ENCODE measurements at places on chromosomes 1 and 21. TPM values are rescaled to one million over a fixed set of nuclear protein-coding genes. Genes with fewer than 3 reads are reported as not detected.

The HMCN1 gene
- total RNA-seq, result 0.13 TPM

DNA sequence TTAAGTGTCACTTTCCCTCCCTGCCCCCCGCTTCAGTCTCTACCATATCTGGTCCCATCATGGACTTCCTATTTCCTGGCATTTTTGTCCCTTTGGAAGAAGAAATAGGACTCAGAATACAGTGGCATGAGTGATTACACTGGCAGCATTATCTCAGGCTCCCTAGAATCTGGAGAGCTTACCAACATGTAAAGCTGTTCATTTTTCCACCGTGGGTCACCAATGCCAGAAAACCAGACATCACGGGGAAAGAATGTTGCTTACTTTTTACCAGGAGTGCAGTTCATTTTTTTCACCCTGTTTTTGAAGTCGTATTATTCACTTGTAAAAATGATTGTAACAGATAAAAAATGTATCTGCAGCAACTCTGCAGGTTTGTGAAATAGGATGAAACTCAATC, 44.8 kb downstream of the BACH1 start:
- peaks cover 38% of the 10 kb centered on the region for H3K36me3 ChIP-seq
- H3K4me1 ChIP-seq, result peaks cover 12% of the 10 kb centered on the region
- no peak for DNase-seq
- no peak overlapping the region for H3K27ac ChIP-seq
- no peaks in the 10 kb centered on the region for H3K27me3 ChIP-seq

DNA sequence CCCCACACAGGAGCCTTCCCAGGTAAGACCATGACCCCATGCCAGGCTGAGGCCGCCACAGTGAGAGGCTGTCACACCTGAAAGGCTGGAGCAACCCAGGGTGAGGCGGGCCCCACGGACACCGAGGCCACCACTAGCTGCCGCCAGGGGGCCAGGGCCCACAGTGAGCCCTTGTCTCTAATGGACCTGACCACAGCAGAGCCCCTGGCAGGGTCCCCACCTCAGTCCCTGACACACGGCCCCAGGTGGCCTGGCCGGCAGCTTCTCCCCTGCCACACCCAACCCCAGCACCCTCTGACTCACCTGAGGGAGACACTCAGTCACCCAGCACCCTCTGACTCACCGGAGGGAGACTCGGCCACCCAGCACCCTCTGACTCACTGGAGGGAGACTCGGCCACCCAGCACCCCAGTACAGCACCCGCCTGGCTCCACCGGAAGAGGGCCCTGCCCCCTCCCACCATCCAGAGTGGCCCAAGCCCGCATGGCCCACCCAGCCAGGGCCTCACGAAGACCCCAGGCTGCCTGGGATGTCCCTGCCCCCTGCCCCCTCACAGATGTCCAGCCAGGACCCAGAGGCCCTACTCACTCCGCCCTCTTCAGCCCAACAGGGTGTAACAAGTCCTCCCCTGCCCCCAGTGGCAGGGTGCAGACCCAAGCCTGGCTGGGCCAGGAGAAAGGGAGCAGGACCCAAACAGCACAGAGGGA, 4.4 kb downstream of the DVL1 start:
- peaks cover 88% of the 10 kb centered on the region for H3K4me1 ChIP-seq
- peaks cover 53% of the 10 kb centered on the region for H3K36me3 ChIP-seq
- H3K4me3 ChIP-seq, result no peak overlapping the region
- peak; percentile 61 for DNase-seq
- peak overlapping the region; percentile 46 for H3K27ac ChIP-seq

The OR2L8 gene
- total RNA-seq, result not detected

DNA sequence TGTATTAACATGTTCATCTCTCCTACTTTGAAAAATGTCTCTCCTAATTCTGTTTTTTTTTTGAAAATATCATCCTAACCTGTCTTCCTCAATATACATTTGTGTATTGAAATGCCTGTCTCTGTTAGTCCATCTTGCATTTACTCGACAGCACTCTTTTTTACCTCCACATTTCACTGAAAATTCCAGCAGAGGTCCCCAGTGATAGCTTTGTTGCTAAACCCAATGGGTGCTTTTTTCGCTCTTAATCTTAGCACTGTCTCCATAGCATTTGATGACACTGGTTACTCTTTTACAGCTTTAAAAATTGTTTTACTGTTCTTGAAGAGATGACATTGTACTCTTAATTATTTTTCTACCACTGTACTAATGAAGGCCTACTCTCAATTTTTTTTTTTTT, 10.8 kb downstream of the OSBPL9 start:
- no peak overlapping the region for H3K27ac ChIP-seq
- H3K4me3 ChIP-seq, result no peak overlapping the region
- DNase-seq, result peak; percentile 80
- H3K4me1 ChIP-seq, result peaks cover 35% of the 10 kb centered on the region
- H3K36me3 ChIP-seq, result no peaks in the 10 kb centered on the region

- H3K36me3 ChIP-seq, result no peaks in the 10 kb centered on the region
- peaks cover 24% of the 10 kb centered on the region for H3K27me3 ChIP-seq
- no peak overlapping the region for H3K27ac ChIP-seq
- no peak overlapping the region for H3K4me3 ChIP-seq
- peaks cover 13% of the 10 kb centered on the region for H3K4me1 ChIP-seq
These were observed 78.9 kb downstream of the CD247 start for GRCh38 chr1:167439301-167439988.

DNA sequence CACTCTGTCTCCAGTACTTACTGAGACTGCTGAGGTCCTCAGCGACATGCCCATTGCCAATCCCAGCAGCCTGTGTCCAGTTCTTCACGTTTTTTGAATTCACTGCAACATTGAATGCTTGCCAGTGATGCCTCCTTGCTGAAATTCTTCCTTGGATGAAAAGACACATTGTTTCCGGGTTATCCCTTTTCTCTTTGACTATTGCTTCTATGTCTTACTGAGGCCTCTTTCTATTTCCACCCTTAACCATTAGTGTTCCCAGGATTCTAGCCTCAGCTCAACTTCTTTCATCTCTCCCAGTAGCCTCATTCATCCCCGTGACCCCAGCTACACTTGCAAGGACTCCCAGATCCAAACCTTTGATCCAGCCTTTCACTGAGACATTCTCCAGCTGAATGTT, 46.5 kb upstream of the KIF26B start:
- H3K4me1 ChIP-seq, result no peaks in the 10 kb centered on the region
- no peak overlapping the region for H3K27ac ChIP-seq
- H3K27me3 ChIP-seq, result peaks cover 26% of the 10 kb centered on the region
- no peak overlapping the region for H3K4me3 ChIP-seq

GRCh38 chr1:2628933-2629626, 3.7 kb downstream of the MMEL1 start:
- H3K36me3 ChIP-seq, result no peaks in the 10 kb centered on the region
- no peak overlapping the region for H3K27ac ChIP-seq
- peaks cover 4% of the 10 kb centered on the region for H3K4me1 ChIP-seq
- no peak for DNase-seq
- H3K4me3 ChIP-seq, result no peak overlapping the region

The LCE1D gene
- not detected for total RNA-seq

GRCh38 chr1:39525366-39526165, 34.1 kb downstream of the BMP8A start:
- peaks cover 26% of the 10 kb centered on the region for H3K4me1 ChIP-seq
- H3K27me3 ChIP-seq, result no peaks in the 10 kb centered on the region
- H3K36me3 ChIP-seq, result no peaks in the 10 kb centered on the region
- no peak overlapping the region for H3K27ac ChIP-seq
- H3K4me3 ChIP-seq, result no peak overlapping the region
- DNase-seq, result peak; percentile 6

DNA sequence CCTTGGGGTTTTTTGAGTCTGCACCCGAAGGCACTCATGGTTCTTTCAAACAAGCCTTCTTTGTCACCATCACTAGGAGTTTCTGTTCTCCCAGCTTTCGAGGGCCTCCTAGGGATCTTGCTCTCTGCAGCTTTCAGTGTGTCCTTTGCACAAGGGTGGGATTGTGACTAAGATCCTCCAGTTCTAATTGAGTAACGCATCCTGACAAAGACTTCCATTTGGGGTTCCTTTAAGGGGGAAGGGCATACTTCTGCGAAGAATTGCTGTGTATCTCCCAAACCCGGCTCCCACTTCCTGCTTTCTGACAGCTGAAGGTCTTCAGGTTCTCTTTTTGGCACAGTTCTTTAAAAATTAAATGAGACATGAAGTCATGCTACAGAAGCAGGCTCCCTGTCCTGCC, 139.4 kb downstream of the EDEM3 start:
- no peak for DNase-seq
- H3K27ac ChIP-seq, result no peak overlapping the region
- H3K4me3 ChIP-seq, result no peak overlapping the region
- 0 out of 2 replicates have a peak, but pooled peaks cover 7% of the 10 kb centered on the region for H3K27me3 ChIP-seq
- H3K36me3 ChIP-seq, result no peaks in the 10 kb centered on the region
- no peaks in the 10 kb centered on the region for H3K4me1 ChIP-seq

GRCh38 chr1:40064797-40065499, 24.4 kb downstream of the CAP1 start:
- peaks cover 93% of the 10 kb centered on the region for H3K36me3 ChIP-seq
- no peaks in the 10 kb centered on the region for H3K27me3 ChIP-seq
- H3K27ac ChIP-seq, result no peak overlapping the region
- no peaks in the 10 kb centered on the region for H3K4me1 ChIP-seq

DNA sequence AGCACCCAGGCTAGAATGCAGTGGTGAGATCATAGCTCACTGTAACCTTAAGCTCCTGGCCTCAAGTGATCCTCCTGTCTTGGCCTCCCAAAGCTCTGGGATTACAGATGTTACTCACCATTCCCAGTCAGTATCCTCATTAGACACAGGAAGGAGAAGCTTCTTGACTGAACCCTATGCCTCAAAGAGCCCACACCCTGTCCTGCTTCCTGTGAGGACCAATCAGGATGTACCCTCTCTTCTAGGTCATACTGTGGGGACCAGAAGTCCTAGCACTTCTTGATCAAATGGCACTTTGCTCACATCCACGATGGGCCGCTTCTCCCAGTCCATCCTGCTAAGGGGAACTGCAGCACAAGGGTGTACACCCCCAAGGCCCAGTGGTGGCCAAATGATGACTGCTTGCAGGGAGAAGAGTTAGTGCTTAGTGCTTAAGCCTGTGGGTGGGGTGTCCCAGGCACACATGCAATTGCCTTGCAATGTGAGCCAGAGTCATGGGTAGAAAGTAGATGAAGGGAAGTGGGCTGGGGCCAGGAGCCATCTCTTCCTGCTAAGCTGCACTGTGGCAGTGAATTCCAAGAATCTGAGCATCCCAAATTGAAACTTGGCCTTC, 9.8 kb downstream of the CD34 start:
- no peaks in the 10 kb centered on the region for H3K27me3 ChIP-seq
- H3K27ac ChIP-seq, result no peak overlapping the region
- peaks cover 10% of the 10 kb centered on the region for H3K4me1 ChIP-seq
- no peak overlapping the region for H3K4me3 ChIP-seq
- no peaks in the 10 kb centered on the region for H3K36me3 ChIP-seq

DNA sequence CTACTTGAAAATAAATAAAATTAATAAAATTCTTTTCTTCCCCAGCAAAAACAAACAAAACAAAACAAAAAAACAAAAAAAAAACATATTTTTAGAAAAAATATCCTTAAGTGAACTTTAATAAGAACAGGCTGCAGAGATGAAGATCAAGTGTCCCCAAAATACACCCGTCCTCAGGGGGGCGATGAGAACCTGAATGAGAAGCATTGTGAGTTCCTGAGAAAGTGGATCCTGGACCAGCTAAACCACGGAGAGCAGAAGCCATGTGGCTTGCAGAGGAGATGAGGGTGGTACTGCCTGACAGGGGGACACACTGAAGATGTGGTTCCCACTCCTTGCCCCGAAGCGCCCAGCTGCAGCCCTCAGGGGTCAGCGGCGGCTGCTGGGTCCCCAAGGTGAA, 89.3 kb downstream of the ITPKB start:
- no peak overlapping the region for H3K4me3 ChIP-seq
- H3K27me3 ChIP-seq, result peaks cover 63% of the 10 kb centered on the region
- H3K27ac ChIP-seq, result no peak overlapping the region
- H3K4me1 ChIP-seq, result peaks cover 3% of the 10 kb centered on the region

DNA sequence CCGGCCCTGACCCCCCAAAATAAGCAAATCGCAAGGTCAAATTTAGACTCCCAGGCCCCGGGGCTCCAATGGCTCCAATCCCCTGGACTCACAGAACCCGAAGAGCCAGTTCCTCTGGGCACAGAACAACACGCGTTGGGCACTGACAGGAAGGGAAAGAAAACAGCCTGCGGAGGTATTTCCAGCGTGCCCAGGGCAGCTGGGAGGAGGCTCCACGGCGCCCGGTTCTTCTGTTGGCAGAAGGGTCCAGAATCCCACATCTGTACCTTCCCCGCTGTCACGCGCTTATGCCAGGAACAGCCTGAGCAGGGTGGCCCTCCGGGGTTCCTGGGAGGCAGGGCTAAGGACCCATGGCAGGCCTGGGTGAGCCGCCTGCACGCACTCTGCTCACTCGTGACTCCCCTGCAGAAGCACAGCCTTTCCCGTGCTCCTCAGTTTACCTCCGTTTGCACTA, 85.5 kb downstream of the RIPK4 start:
- DNase-seq, result no peak
- H3K27me3 ChIP-seq, result peaks cover 60% of the 10 kb centered on the region
- no peak overlapping the region for H3K4me3 ChIP-seq
- no peak overlapping the region for H3K27ac ChIP-seq
- peaks cover 10% of the 10 kb centered on the region for H3K4me1 ChIP-seq
- H3K36me3 ChIP-seq, result no peaks in the 10 kb centered on the region

The LCE1E gene
- not detected for total RNA-seq

The SYCP1 gene
- total RNA-seq, result not detected

The FASLG gene
- total RNA-seq, result not detected

- H3K4me3 ChIP-seq, result no peak overlapping the region
- DNase-seq, result no peak
- H3K4me1 ChIP-seq, result peaks cover 3% of the 10 kb centered on the region
- no peaks in the 10 kb centered on the region for H3K27me3 ChIP-seq
- no peak overlapping the region for H3K27ac ChIP-seq
- no peaks in the 10 kb centered on the region for H3K36me3 ChIP-seq
These were observed 34.8 kb downstream of the ACTL8 start for GRCh38 chr1:17789926-17790325.

The BMP8B gene
- total RNA-seq, result 0.36 TPM

DNA sequence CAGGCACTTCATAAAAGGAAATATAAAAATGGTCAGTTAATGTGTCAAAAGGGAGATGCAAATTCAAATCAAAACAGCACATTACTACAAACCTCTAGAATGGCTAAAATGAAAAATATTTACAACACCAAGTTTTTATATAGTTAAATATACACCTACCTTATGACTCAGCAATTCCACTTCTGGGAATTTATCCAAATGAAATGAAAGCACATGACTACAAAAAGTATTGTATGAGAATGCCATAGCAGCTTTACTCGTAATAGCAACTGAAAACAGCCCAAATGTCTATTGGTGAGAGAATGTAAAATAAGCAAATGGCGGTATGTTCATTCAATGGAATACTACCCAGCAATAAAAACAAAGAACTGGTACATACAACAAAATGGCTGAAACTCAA, 175.8 kb upstream of the SPAG17 start:
- H3K27me3 ChIP-seq, result no peaks in the 10 kb centered on the region
- H3K4me1 ChIP-seq, result no peaks in the 10 kb centered on the region
- H3K27ac ChIP-seq, result no peak overlapping the region
- no peak for DNase-seq

The CLIC6 gene
- not detected for total RNA-seq

- H3K4me3 ChIP-seq, result no peak overlapping the region
- DNase-seq, result no peak
- no peaks in the 10 kb centered on the region for H3K36me3 ChIP-seq
- no peaks in the 10 kb centered on the region for H3K27me3 ChIP-seq
- H3K4me1 ChIP-seq, result peaks cover 26% of the 10 kb centered on the region
These were observed 11.3 kb downstream of the NBPF3 start for GRCh38 chr1:21451212-21451611.

The SELL gene
- 0.51 TPM for total RNA-seq

The RGS16 gene
- total RNA-seq, result 0.38 TPM
